Activated naive CD4-positive, alpha-beta T cell treated with Interleukin-2 at 50 U/mL for 16 hours (primary cell): ENCODE measurements at places on chromosomes 2 and 18.

- no peak for DNase-seq
Observed at GRCh38 chr2:696463-696862, 19.3 kb upstream of the TMEM18 start.

DNA sequence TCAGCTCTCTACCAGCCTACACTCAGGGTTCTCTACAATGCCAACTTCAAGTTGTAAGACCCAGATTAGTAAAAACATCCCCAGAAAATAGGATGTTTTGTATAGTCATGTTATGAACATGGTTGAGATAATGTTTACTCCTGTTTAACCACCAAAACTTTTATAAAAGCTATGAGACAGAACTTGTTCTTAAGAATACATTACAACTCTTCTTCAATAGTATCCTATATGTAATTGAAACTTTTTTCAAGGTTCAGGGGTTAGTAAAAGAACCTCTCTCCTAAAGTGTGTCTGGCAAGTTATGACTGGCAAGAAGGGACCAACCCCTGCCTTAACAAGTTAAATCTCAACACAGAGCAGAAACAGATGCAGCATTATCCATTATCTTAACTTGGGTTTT lies 118.8 kb upstream of the STK17B start:
- DNase-seq: no peak

DNA sequence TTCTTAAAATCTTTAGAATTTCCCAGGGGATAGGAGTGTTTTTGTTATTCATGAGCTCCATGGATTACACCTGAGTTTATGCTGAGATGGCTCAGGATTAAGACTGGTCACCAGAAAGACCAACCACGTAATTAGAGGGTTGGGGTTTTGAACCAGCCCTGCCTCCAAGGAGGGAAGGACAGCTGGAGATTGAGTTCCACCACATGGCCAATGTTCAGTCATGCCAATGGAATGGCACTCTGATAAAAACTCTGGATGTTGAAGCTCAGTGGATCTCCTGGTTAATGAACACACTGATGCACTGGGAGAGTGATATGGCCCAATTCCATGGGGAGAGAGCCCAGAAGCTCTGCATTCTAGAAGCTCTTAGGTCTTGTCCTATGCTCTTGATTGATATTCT lies 38.7 kb upstream of the PTPN4 start:
- DNase-seq: no peak

GRCh38 chr18:12046046-12046750 lies 47.4 kb upstream of the ANKRD62 start:
- DNase-seq: no peak

DNA sequence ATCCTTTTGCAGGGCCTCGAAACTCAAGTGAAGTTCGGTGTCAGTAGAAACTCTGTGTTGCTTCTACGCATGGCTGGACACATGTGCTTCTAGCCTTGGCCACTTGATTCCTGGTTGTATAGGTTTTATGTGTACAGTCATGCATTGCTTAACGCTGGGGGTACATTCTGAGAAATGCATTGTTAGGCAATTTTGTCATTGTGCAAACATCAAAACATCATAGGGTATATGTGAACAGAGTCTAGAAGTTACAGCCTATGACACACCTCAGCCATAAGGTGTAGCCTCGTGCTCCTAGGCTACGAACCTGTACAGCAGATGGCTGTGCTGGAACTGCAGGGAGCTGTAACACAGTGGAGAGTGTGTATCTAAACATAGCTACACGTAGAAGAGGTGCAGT lies 39.4 kb downstream of the TMEM18 start:
- DNase-seq: no peak
